ENCODE measurements at places on chromosomes 2 and 18. TPM values are rescaled to one million over a fixed set of nuclear protein-coding genes. Genes with fewer than 3 reads are reported as not detected.

DNA sequence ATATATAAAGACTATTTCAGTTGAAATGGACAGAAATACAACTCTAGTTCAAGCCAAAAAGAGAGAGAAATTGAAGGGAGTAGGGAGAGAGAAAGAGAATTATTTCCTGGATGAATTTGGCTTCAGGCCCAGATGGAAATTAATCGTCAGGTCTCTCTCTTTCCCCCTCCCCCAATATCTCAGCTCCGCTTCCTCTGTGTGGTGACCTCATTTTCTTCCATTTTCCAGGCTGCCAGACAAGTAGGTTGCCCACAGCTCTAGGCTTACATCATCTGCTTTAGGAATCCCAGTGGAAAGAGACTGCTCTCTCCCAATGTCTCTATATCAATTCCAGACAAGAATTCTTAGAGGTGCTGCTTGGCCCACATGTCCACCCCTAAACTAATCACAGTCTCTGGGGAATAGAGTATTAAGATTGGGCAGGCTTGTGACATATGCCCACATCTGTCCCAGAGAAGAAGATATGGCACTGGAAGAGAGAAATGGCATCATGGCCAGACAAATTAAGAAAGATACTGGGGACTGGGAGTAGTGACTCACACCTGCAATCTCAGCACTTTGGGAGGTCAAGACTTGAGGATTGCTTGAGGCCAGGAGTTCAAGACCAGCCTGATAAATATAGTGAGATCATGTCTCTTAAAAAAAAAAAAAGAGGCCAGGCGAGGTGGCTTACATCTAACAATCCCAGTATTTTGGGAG, 37.2 kb upstream of the CFAP36 start:
- no peak overlapping the region for H3K4me3 ChIP-seq
- DNase-seq = no peak
- no peak overlapping the region for H3K27ac ChIP-seq
- H3K27me3 ChIP-seq = peaks cover 7% of the 10 kb centered on the region

DNA sequence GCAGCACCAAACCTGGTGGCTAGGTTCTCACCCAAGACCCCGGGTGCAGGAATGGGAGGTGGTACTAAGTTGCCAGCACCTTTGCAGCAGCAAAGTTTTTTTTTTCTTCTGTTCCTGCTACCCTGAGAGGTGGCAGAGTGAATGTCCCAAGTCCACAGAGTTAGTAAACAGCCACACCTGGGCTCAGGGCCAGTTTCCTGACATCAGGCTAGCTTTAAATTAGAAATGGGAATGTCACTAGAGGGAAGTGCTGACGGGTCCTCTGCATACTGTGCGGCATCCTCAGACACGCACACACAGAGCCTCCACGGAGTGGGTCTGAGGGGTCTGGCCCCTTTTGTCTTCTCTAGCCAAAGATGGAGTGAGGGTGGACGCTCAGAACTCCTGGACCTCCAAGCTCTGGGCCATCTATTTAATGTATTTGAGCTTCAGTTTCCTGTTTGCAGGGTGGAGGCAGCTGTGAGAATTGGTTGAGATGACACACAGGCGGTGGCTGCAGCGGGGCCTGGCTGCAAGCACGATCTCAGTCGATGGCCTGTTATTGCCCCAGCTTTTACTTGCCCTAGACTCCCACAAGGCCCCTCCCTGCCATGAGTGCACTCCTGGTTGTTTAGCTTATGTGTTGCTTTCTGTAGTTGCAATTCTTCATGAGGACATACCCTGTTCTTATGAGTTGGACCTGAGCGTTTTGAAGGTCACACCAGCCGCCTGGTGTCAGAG, 751.4 kb upstream of the HS6ST1 start:
- no peaks in the 10 kb centered on the region for H3K27me3 ChIP-seq
- no peaks in the 10 kb centered on the region for H3K36me3 ChIP-seq
- no peak overlapping the region for H3K4me3 ChIP-seq
- DNase-seq = no peak
- H3K27ac ChIP-seq = no peak overlapping the region

DNA sequence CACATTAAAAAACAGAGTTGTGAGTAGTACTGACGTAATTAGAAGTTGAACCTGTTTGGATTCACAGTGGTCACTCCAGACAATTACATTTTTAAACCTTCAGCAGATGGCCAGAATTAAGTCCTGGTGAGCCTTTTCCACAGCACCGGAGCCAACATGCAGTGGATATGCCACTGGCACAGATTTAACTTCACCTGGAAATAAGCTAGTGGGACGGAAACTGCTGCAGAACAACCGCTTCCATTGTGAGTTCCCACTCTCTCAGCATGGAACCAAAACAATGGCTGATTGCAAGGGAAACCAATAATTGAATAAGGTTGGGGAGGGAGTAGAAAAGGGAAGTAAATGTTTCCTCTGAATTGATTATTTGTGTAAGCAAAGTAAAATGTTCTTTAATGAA, 515.1 kb downstream of the STK39 start:
- H3K4me1 ChIP-seq = no peaks in the 10 kb centered on the region
- no peaks in the 10 kb centered on the region for H3K36me3 ChIP-seq
- no peak overlapping the region for H3K4me3 ChIP-seq
- no peaks in the 10 kb centered on the region for H3K27me3 ChIP-seq
- no peak for DNase-seq

- H3K4me3 ChIP-seq = no peak overlapping the region
- H3K4me1 ChIP-seq = no peaks in the 10 kb centered on the region
- no peaks in the 10 kb centered on the region for H3K36me3 ChIP-seq
- DNase-seq = no peak
These were observed 222.0 kb upstream of the FN1 start for GRCh38 chr2:215657844-215658243.

DNA sequence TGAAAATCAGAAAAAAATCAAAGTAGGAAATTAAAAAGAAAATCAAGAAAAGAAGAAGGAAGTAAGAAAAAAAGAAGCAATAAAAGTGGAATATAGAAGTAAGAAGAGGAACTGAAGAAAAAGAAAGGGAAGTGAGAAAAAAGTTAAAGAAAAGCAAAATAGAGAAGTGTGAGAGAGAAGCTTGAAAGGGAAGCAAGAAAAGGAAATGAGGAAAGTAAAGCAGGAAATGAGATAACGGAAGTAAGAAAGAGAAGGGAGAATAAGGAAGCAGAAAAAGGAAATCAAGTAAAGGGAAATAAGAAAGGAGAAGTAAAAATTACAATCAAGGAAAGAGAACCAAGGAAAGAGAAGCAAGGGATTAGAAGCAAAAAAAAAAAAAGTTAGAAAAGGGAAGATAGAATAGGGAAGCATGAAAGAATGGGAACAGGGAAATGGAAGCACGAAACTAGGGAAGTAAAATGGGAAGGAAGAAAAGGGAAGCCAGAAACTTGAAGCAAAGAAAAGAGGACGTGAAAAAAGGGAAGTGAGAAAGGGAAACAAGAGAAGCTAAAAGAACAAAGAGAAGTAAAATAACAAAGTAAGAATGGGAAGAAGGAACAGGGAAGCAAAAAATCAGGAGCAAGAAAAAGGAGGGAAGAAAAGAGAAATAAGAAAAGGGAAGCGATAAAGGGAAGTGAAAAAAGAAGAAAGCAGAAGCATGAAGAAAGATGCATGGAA, 243.3 kb upstream of the NCKAP5 start:
- DNase-seq = no peak
- H3K36me3 ChIP-seq = no peaks in the 10 kb centered on the region
- no peaks in the 10 kb centered on the region for H3K4me1 ChIP-seq
- no peak overlapping the region for H3K27ac ChIP-seq

- no peaks in the 10 kb centered on the region for H3K36me3 ChIP-seq
- H3K4me1 ChIP-seq = peaks cover 44% of the 10 kb centered on the region
- H3K4me3 ChIP-seq = no peak overlapping the region
- H3K27me3 ChIP-seq = peaks cover 44% of the 10 kb centered on the region
- H3K27ac ChIP-seq = no peak overlapping the region
These were observed 4.7 kb upstream of the CXCR4 start for GRCh38 chr2:136122661-136123060.

DNA sequence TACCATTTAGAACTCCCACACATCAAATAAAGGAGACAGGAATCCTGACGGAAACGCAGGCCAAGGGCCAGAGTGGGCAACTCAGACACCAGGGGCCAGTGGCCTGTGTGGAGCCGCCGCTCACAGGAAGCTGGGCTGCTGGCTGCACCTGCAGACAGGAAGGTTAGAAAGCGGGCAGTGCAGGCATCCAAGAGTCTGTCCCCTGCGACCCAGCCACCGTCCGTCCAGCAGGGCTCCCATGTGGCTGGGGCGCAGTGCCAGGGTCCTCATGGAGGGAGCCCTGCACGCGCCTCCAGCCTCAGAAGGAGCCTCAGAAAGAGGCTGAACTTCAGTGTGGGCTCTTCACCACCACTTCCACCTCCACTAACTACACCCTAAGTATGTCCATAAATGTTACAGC, 2.5 kb upstream of the ANO7 start:
- H3K4me1 ChIP-seq = no peaks in the 10 kb centered on the region
- no peak overlapping the region for H3K27ac ChIP-seq
- H3K27me3 ChIP-seq = no peaks in the 10 kb centered on the region
- peaks cover 6% of the 10 kb centered on the region for H3K36me3 ChIP-seq
- H3K4me3 ChIP-seq = no peak overlapping the region

The GALNT3 gene
- total RNA-seq = 21.3 TPM

The IRS1 gene
- 1.9 TPM for total RNA-seq

The RUFY4 gene
- not detected for total RNA-seq

The CCDC142 gene
- 26.9 TPM for total RNA-seq

The SLC5A7 gene
- total RNA-seq = not detected

The POMC gene
- 5.8 TPM for total RNA-seq
